CD4-positive, alpha-beta memory T cell (primary cell): ENCODE measurements at places on chromosomes 2 and 18.

DNA sequence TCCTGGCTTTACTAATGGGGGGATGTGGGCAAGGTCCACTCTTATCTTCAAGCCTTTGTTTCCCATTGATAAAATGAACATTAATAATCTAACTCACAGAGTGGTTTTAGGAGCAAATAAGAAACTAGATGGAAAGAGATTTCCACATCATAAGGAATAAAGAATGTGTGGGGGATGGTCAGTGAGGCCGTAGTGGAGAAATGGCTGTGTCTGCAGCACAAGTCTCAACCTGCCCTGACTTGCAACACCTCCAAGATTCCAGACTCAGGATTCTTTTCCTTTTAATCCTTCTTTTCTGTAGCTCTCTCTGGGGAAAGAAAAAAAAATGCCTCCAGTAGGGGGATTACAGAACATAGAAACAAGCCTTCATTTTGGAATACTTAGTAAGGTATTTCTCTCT is 124.2 kb upstream of the MEX3C start:
- DNase-seq: no peak

- DNase-seq: no peak
Measured at GRCh38 chr2:165382362-165382761, 87.1 kb upstream of the CSRNP3 start.

DNA sequence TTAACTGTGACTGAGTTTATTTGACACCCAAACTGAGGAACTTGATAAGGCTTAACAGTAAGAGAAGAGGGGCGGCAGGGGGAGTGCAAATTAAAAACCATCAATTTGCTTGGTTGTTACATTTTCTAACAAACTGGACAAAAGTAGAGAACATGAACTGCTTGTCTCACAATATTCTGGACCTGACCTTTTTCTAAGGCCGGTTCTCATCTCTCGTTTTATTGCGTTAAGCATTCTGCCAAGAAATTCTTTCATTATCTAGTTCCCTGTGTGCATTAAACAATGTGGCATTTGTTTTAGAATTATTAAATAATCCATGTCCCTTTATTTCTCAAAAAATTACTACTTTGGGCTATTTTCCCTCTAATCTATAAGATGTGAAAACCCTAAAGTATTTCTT is 565.2 kb upstream of the PKDCC start:
- no peak for DNase-seq

DNA sequence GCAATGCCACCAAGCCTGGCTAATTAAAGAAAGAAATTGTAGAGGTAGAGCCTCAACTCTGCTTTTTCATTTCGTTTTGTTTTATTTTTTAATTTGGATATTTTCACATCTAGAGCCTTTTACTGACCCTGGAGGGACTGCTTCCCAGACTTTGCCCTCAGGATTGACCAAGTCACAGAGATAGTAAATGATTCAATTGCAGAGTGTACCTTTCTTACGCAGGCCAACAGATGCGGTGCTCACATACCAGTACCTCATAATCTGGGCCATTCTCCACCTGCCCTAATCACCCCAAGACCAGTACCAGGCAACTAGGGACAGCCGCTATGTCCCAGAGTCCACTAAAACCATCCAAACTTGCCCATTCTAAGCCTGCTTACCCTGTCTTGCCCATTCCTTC is 110.8 kb downstream of the DDX1 start:
- DNase-seq: no peak

GRCh38 chr2:236997069-236997715 is 88.5 kb upstream of the COPS8 start:
- DNase-seq: no peak

- no peak for DNase-seq
Measured at GRCh38 chr2:154696369-154696768, 2.1 kb upstream of the KCNJ3 start.

DNA sequence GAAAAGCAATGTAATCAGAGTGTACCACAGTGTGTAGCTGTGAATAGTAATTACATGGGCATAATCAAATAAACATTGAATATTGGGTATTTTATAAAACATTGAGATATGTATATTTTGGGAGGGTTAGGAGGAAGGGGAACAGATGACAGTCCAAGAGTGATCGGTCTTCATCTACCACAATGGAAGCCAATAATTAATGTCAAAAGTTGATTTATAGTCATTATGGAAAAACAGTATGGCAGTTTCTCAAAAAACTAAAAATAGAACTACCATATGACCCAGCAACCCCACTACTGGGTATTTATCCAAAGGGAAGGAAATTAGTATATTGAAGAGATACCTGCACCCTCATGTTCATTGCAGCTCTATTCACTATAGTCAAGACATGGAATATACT is 5.8 kb upstream of the LAPTM4A start:
- no peak for DNase-seq

GRCh38 chr2:204860274-204860673 is 315.0 kb downstream of the PARD3B start:
- DNase-seq: no peak
